ENCODE measurements at places on chromosomes 5 and 9.

DNA sequence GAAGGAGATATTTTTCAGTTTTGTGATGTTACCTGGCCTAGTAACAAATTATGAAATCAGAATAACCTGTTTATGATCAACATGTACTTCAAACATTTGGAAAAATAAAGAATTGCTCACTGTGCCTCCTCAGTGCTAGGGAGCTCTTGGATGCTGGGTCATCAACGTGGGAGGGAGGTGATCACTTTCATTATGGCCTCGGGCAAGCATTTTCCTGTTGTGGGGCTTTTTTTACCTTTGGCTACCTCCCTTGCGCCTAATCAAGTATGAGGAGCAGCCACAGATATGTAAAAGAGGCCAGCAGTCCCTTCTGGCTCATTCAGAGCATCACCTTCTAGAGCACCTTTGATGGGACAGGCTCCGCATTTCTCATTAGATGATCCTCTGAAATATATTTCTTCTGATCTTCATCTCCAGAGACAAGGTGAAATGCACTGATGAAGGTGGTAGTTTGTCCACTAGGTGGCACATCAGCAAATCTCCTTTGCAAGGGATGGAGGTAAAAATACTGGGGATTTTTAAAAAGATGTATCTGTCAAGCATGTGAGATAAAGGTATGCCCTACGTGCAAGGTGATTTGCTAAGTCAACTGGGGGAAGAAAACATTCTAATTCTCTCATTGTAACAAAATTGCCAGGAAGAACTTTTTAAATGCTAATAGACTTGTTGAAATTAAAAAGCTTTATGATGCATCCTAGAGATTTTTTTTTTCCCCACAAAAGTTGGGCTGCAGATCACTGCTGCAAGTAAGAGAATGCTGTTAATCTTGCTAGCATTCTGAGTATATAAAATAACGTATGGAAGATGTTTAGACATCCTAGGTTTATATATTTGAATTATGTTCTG lies 218.2 kb downstream of the MAST4 start:
- peak; percentile 66 for DNase-seq

GRCh38 chr5:74393943-74394342 lies 246.6 kb downstream of the ENC1 start:
- DNase-seq, result no peak

DNA sequence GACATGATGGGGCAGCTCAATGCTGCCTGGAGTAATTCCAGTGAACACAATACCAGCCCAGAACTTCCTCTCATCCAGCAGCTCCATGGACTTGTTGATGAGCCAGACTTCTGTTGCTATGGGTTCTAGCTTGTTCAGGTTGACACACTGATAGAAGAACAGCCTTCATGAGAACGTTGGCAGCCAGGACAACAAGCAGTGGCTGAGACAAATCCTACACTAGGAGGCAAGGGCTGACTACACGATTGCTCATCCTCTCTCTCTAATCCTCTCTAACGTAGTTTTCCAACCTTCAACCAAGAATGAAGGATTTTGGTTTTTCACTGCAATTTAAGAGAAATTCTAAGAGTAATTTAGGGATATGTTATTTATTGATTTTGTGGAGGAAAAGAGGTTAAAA lies 67.8 kb downstream of the NIPSNAP3B start:
- no peak for DNase-seq

DNA sequence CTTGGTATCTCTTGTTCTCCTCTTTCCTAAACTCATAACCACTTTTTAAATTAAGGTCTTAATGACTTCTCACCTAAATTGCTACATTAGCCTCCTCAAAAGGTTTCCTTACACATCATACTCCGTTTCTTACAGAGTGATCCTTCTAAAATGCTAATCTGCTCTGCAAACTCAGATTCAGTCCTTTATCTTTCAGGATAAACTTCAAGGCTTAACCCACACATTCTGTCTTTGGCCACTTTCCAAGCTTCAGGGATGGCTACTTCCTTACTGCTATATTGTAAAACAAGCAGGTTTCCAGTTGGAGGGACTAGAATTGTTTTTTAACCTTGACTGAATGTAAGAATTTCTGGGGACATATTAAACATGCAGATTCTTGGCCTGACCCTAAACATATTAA lies 105.5 kb upstream of the CHD1 start:
- no peak for DNase-seq

DNA sequence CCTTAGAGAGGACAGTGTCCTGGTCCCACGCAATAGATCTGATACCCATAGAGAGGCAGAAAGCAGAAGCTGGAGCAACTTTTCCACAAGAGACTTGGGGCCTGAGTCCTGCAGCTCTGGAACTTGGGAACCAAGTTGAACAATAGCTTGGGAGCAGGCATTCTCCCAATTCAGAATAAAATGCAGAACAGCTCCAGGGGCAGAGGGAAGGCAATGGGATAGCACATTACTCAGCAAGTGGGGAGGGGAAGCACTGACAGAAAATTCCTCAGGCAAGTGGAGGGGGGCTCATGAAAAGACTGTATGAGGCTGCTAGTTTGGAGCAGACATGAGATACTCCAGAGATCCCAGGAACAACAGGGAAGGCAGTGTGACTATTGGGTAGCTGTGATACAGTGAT lies 513.6 kb downstream of the HINT1 start:
- DNase-seq, result no peak

- no peak for DNase-seq
Observed at GRCh38 chr5:140349244-140349643, 2.8 kb upstream of the HBEGF start.

DNA sequence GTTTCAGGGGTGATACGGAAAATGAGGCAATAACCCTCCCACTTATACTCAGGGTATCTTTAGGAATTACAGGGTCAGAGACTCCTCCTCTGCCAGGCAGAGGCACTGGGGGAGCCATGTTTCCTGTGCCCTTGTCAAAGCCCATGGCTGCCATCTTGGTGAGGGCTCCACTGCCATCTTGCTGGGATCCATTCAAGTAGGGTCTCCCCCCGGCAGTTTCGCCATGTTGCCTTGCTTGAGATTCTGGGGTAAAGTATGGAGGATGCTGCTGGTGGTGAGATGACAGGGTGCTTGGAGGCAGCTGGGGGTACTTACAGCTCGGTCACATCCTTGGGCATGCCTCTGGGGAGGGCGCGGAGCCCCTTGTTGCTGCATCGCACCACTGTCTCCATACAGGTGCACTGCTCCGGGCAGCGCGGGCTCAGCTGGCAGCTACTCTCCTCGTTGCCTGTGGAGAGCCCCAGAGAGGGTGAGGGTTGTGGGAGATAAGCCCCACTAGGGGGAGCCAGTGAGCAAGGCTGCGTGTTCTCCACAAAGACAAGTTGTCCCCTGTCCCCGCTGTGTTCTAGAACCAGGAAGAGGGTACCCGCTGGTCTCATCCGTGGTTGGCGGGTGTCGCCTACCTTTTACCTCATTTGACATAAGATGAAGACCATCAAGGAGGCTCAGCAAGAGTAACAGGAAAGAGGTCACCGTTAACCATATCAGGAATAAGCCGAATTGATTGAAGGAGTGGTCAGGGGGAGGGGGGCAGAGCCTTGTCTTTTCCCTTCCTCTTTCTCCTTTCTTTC lies 169.0 kb upstream of the PANK3 start:
- peak; percentile 77 for DNase-seq

DNA sequence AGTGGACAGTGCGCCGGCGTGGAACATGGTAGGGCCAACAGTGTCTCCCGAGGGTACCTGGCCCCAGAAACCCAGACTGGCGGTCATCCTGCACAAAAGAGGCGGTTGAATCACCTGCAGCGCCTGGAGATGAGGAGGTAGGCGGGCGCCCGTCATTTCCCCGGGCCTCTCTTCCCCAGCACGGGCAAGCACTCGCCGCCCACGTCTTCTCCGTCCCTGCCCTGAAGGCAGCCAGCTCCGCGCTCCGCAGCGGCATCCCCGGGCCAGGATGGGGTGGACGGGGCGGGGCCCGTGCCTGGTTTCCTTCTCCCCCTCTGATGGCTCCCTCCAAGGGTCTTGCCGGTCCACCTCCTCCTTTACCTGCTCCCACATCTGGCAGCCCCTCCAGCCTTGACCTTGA lies 27.1 kb upstream of the N4BP3 start:
- peak; percentile 46 for DNase-seq

GRCh38 chr5:176682016-176682531 lies 34.8 kb downstream of the TSPAN17 start:
- DNase-seq, result no peak

DNA sequence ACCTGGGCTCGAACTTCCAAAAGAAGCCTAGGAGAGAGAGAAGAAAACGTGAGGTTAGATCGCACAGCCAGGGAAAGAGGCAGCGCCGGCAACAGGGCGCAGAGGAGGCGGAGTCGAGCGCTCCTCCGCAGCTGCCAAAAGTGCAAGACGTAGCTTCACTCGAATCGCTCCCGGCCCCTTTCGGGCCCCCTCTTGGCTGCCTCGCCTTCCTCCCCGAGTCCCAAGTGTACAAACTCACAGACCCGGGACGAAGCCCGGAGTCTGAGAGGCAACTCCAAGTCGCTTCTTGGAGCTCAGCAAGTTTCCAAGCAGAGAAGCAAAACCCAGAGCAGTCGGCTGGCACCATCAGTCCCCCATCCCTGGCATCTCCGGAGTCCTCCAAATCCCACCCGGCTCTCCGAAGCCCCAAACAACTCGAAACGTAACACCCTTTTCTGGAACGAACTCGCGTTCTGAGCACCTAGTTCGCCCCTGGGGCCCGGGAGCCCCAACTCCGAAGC lies 1.2 kb downstream of the MIER3 start:
- peak; percentile 62 for DNase-seq

DNA sequence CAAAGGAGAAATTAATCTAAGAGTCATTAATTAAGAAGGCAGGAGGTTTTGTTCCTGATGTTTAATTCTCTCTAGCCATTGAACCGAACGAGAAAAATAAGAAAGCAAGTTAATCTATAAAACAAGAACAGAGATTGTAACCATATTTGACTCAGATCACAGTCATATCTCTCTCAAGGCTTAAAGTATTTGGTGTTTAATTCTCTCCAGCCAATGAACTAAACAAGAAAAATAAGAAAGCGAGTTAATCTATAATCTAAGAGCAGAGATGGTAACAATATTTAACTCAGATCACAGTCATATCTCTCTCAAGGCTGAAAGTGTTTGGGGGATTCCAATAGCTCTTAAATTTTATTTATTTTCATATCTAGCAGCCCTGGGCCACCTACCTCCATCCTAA lies 74.4 kb upstream of the SHISAL2B start:
- no peak for DNase-seq

GRCh38 chr5:108546939-108547338 lies 165.0 kb upstream of the FBXL17 start:
- DNase-seq, result no peak

- no peak for DNase-seq
Observed at GRCh38 chr9:14207352-14207995, 106.5 kb downstream of the NFIB start.

DNA sequence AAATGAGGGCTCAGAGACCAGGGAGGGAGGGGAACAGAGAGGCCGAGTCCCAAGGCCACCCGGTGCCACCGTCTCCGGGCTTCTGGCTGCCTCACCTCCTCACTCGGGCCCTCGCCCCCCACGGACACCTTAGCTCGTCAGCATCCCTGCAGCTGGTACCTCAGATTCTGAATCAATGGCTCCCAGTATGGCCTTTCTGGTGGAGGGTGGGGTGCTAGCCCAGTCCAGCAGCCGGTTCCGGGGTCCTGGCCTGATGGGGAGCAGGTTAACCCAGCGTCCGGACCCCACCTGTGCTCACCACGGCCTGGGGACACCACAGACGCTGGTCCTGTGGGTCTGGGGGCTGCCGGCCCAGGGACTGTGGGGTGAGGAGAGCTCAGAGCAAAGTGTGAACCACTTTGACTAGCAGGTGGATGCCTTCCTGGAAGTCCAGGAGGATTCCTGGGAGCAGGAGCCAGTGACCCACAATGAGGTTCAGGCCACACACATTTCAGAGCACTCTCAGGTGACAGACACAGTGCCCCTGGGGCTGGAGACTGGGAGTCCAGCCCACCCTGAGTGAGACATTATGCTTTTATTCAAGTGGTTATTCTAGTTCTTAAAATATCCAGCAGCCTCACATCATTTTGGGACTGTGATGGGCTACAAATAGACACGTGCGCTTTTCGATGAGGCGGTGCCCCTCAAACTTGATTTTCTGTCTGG lies 53.3 kb downstream of the AHRR start:
- peak; percentile 42 for DNase-seq

DNA sequence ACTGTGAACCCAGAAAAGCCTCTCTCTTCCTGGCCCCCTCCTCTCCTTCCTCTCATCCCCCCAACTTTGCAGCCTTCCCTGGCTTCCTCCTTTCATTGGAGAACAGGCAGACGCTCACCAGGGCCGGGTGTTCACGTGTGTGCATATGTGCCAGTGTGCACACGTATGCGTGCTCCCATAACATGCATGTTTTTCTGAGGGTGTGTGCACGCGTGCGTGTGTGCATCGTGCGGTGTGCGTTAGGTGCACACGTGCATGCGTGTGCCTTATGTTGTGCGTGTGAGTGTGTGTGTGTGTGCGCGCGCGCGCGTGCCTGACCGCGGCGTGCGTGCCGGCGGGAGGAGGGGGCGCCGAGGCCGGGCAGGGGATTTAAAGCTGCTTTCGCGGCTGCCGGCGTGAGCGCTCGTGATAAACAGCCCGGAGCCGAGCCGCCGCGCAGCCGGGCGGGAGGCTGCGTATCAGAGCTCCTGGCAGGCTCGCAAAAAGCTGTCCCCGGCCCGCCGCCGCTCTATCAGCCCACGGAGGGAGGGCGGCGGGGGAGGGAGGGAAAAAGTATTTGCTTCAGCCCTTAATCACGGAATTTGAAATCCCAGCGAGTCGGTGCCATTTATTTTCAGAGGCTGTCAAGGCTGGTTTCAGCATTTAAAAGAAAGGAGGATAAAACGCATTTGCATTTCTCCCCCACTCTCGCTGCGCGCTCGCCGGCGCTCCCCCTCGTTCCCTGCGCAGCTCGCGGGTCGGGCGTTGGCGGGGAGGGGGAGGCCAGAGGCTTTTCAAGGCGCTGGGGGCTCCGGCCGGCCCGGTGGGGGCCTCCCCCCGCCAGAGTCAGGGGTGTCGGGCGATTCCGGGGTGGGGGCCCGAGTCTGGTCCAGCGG lies 183.9 kb downstream of the C9orf50 start:
- peak; percentile 88 for DNase-seq

GRCh38 chr9:103014242-103014641 lies 19.1 kb downstream of the CYLC2 start:
- DNase-seq, result no peak

DNA sequence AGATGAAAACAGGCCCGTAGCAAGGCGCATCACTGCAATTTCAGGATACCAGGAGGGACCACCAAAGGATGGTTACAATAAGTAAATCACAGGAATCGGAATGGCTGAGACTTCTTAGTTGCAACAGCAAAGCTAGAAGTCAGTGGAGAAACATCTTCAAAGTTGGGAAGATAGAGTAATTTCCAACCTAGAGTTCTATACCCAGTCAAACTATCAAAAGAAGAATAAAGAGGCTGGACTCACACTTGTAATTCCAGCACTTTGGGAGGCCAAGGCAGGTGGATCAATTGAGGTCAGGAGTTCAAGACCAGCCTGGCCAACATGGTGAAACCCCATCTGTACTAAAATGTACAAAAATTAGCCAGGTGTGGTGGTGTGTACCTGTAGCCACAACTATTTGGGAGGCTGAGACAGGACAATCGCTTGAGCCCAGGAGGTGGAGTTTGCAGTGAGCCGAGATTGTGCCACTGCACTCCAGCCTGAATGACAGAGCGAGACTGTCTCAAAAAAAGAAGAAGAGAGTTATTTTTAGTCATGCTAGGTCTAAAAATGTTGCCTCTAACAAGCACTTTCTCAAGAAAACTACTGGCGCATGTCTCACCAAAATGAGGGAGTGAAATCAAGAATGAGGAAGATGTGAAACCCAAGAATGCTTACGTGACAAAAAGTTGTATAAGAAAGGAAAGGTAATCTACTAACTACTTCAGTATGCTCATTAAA lies 267.7 kb downstream of the DENND1A start:
- DNase-seq, result no peak

All from SK-N-SH (cell line).